ENCODE measurements at places on chromosomes 13 and 19. TPM values are rescaled to one million over a fixed set of nuclear protein-coding genes. Genes with fewer than 3 reads are reported as not detected.

DNA sequence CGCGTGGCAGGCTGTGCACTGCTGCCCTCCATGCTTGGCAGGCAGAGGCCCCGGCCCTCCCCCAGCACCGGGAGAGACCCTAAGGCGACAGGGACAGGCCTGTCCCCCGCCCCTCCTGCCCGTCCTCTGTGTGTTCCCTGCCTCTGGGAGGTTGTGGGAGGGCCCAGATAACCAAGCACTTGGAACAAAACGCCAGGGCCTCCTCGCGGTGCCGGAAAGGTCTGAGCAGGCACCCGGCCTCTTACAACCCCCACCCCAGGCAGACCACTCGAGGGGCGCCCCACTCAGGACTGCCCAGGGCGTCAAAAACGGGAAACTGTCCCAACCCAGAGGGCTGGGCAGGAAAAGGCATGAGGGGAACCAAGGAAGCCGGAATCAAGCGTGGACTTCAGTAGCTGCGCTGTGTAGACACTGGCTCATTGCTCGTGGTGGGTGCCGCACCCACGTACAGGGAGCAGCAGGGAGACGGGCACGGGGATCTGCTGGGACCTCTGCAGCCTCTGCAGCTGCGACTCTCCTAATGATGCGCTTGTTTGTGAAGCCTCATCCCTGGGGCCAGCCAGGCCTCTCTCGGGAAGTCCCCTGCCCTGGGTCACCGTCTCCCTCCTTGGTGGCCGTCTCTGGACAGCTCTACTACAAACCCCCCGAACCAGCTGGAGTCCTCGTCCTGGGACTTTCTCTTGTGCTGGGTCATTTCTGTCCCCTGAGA is 20.0 kb downstream of the GNA11 start:
- H3K36me3 ChIP-seq, result peaks cover 20% of the 10 kb centered on the region
- no peak for DNase-seq
- no peak overlapping the region for H3K4me3 ChIP-seq
- no peaks in the 10 kb centered on the region for H3K4me1 ChIP-seq
- H3K27me3 ChIP-seq, result no peaks in the 10 kb centered on the region

DNA sequence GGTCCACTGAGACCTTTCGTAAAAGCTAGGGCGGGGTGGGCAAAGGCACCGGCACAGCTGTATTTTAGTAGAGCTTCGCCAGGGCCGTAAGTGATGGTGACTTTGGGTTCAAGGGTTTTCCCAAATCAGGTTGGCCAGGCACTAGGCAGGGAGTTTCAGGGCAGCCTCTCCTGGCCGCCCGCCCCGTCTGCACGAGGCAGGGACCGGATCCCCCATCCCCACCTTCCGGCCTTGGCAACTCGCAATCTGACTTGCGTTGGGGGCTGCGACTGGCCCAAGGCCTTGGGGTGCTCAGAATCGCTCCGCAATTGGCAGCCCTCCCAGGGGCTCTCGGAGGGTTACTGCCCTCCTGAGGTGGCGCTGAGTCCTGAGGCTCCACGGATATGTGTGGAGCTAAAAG is 4.1 kb upstream of the ZIC5 start:
- DNase-seq, result no peak
- no peaks in the 10 kb centered on the region for H3K36me3 ChIP-seq
- peaks cover 22% of the 10 kb centered on the region for H3K27me3 ChIP-seq
- H3K4me1 ChIP-seq, result peaks cover 9% of the 10 kb centered on the region

GRCh38 chr19:32889137-32889934 is 19.8 kb upstream of the SLC7A9 start:
- no peaks in the 10 kb centered on the region for H3K27me3 ChIP-seq
- H3K27ac ChIP-seq, result no peak overlapping the region
- no peak overlapping the region for H3K4me3 ChIP-seq
- H3K4me1 ChIP-seq, result no peaks in the 10 kb centered on the region
- H3K36me3 ChIP-seq, result no peaks in the 10 kb centered on the region

The OR7C1 gene
- polyA plus RNA-seq, result not detected

The ZNF681 gene
- 0.59 TPM for polyA plus RNA-seq

DNA sequence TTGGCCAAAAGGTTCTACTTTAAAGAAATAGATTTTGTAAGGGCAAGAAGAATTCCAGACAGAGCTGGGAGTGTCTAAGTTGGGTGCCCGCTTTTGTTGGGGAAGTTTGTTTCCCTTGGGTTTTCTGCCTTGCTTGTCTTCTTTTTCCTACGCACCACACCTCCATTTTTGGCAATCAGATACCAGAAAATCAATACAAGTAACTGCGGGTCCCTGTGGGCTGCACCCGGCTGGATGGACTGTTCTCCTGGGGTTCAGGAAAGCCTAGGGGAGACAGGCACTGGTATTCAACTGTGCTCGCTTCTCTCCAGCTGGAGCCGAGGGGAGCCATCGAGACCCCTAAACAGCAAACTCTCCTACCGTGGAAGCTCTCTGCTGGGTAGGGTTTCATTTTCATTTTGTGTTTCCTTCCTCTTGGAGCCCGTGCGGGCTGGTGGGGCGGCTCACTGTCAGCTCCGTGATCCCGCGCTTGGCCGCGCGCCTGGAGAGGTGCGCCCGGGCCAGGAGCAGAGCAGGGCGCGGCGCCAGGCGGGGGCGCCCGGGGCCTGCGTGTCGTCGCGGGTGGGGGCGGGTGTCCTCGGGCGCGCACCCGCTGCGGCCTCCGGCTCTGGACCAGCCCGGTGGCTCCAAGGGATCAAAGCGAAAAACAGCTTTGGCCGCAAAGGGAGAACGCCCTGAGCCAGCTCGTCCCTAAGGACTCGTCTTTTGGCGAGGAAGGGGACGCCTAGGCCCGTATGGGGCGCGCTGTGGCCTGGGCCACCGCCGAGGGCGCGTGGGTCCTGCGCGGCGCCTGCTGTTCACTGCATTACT is 347.2 kb downstream of the ZNF536 start:
- no peaks in the 10 kb centered on the region for H3K36me3 ChIP-seq
- H3K27ac ChIP-seq, result peak overlapping the region; percentile 48
- peak; percentile 79 for DNase-seq
- peak overlapping the region; percentile 23 for H3K4me3 ChIP-seq
- no peaks in the 10 kb centered on the region for H3K27me3 ChIP-seq

DNA sequence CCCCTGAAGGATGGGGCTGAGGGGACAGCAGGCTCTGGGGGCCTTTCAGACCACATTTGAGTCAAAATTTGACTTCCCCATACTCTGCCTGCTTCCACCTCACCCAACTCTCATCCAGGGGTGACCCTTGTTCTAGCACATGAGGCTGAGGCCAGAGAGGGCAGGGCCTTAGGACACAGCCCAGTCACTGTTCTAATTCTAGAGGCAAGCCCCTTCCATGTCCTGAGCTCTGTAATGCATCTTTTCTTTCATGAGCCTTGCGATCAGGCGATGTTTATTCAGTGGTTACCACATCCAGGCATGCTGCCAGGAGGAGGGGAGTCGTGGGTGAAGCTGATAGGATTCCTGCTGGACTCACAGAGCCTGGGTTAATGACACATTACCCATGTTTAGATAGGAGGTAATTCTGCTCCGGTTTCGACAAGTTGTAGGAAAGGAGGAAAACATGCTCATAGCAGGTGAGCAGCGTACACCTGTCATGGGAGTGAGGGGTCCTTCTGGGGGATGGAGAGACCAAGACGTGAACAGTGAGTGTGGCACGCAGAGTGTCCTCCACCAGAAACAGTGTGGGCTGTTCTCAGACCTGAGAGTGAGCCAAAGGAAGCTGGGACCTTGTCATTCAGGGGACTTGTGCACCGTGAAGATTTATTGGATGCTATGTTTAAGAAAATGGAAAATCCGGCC is 9.3 kb downstream of the RPS9 start:
- peak; percentile 96 for DNase-seq
- H3K4me1 ChIP-seq, result peaks cover 13% of the 10 kb centered on the region
- no peaks in the 10 kb centered on the region for H3K27me3 ChIP-seq
- H3K27ac ChIP-seq, result peak overlapping the region; percentile 94

The TMEM150B gene
- polyA plus RNA-seq, result 0.14 TPM

The IZUMO1 gene
- polyA plus RNA-seq, result 3.8 TPM

All from pancreas (tissue), 10 donors.